ENCODE measurements at places on chromosomes 2 and 18.

DNA sequence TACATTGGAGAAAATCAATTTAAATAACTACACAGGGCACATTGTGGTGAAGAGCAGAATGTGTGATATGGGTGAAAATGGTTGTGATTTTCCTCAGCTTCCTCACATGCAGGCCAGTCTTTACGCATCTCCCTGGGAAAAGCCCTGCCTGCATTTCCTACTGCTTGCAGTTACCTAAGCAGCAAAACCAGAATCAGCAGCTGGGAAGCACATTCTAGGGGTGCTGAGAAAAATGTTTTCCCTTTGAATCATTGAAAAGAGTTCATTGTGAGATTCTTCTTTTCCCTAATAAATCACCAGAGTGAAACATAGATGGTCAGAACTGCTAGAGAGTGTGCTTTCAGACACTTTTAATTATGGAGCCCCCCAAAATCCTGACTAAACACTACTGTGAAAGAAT is 656.0 kb downstream of the TDRD15 start:
- ATAC-seq, result no peak

DNA sequence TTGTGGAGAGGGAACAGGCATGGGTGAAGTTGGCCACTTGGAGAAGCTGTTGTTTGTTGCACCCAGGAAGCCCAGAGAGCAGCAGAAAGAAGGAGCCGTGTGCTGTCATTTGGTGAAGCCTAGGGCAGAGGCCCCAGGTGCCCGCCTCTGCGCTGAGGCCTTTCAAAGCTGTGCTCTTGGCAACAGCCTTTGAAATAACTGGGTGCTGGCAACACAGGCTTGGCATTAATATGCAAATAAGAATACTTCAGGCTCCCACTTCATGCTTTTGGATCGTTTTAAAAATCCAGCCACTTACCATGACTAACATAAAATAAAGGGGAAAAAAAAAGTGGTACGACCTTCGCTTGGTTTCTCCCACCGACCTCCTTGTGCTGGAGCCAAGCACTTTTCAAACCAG is 41.1 kb downstream of the DHRS9 start:
- no peak for ATAC-seq

GRCh38 chr2:204897561-204897960 is 352.3 kb downstream of the PARD3B start:
- no peak for ATAC-seq

- ATAC-seq, result no peak
These were observed 1.2 kb downstream of the ZFP36L2 start for GRCh38 chr2:43225093-43225787.

- no peak for ATAC-seq
These were observed 206.2 kb downstream of the EXOC6B start for GRCh38 chr2:72619626-72620025.

DNA sequence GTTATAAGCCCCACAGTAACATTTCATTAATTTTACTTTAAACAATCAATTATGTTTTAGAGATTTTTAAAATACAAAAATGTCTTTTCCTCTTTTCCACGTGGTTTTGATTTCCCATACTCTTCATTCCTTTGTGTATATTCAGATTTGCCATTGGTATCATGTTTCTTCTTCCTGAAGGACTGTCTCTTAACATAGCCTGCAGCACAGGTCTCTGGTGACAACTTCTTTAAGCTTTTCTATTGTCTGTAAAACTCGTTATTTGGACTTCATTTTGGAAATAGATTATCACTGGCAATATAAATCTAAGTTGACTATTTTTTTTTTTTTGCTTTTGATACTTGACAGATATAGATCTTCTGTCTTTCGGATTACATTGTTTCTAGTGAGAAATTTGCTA is 115.2 kb upstream of the KLHL29 start:
- peak; percentile 81 for ATAC-seq

GRCh38 chr2:189829102-189829833 is 45.0 kb downstream of the PMS1 start:
- peak; percentile 24 for ATAC-seq

DNA sequence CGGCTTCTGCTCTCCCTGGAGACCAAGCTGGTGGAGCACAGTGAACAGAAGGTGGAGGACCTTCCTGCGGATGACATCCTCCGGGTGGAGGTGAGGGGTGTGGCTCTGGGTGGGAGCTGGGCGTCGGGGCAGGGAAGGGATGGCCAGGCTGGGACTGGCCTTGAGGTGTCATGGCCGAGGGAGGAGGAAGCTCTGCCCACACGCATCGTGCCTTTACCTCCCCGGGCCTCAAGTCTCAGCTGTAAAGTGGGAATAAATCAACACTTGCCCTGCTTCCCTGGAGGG is 98.2 kb downstream of the DYSF start:
- no peak for ATAC-seq

DNA sequence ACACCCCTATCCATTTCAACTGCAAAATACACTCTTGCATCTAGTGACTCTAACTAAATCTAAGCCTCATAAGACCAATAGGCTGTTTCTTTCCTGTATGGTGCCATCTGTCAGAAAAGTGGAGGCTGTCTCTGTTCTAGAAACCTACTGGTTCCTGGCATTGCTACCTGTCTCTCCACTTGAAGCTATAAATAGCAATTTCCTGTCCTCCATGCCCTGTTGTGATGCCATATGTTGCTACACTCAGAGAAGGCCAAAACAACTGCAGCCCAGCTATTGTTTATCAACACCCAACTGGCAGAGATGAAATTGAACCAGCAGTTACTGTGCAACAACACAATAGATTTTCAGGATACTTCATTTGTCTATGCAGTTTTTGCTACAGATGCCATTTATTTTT is 1355.1 kb upstream of the SLC39A10 start:
- no peak for ATAC-seq

DNA sequence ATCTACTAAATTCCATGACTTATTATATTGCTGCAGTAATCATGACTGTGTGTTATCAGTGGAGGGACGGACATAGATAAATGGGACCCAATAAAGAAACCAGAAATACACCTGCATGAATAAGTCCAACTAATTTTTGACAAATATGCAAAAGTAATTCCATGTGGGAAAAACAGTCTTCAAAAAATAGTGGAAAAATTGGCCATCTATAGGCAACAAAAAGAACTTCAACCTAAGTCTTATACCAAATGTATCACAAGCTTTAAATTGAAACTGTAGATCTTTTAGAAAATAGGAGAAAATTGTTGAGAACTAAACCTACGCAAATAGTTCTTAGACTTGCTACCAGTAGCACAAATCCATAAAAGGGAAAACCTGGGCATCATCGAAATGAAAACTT is 376.2 kb downstream of the NCKAP5 start:
- ATAC-seq, result no peak

- ATAC-seq, result peak; percentile 79
These were observed 93.7 kb upstream of the WDR75 start for GRCh38 chr2:189347540-189347939.

DNA sequence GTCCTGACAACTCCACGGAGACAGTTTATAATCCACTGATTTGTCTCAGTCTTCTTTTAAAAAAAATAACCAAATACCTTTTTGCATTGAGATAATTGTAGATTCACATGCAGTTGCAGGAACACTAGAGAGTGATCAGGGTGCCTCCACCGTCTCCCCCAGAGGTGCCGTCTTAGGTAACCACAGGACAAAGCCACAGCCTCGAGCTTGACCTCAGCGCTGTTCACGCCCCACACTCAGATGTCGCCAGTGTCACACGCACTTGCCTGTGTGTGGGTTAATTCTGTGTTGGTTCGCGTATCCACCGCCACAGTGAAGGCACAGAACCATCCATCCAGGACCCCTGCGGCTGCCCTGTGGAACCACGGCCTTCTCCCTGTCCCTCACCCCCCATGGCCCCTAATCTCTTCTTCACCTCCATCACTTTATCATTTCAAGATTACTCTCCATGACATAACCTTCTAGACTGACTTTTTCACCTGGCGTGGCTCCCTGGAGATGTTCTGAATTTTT is 295.0 kb upstream of the HDAC4 start:
- no peak for ATAC-seq

- ATAC-seq, result no peak
These were observed 65.6 kb upstream of the ZNF385B start for GRCh38 chr2:179927041-179927440.

DNA sequence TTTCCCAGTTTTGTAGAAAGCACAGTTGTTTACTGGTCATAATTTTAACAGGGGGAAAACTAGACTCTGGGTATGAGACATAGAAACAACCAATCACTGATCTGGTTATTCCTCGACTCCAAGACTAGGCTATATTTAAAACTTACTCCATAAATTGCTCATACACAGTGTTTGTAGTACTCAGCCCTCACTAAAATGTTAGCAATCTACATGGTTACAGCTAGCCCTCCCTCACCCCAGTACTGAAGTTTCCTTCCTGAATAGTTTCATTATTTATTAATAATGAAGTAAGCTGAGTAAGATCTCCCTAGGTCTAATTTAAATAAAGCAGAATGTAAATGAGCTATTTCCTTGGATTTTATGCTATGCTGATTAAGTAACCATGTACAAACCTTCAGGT is 275.1 kb downstream of the CDH20 start:
- ATAC-seq, result peak; percentile 41

DNA sequence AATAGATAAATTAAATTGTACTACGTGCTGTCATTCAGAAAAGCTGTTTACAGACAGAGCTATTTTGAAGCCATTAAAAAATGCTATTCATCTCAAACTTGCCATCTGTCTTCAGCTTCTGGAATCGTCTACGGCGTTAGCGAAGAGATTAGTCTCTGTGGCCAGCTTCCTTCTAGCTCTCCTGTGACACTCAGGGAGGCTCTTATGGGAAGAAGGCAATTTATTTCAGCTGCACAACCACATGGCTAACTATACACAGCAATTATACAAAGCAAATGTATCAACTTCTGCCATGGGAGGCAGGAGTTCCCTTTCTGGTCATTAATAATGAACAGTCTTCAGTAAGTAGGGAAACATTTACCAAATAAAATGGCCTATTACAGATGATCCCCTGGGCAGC is 6.3 kb downstream of the CTAGE1 start:
- no peak for ATAC-seq

DNA sequence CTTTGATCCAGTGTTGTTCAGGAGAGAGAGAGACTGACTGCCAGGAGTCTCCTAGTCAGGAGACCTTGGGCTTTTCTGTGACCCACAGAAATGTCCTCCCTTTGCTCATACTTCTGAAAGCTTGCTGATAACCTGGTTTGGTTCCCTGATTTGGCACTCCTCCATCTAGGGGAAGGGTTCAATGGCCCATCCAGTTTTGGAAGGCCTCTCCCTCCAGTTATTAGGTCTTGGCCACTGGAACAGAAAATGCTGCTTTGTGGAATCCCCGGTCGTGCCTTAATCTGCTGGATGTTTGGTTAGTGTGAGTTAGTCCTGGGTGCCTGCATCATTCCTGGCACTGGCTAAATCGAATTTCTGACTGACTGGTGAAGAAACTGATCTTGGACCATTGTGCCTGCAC is 35.7 kb downstream of the KDM3A start:
- no peak for ATAC-seq

- no peak for ATAC-seq
These were observed 248.7 kb downstream of the MEIS1 start for GRCh38 chr2:66683599-66683998.

GRCh38 chr2:241558532-241559322 is at the start of gene BOK:
Gene BOK, plus strand, starts transcription at chr2:241558745. Its CDS starts 739 bp downstream, at chr2:241559484.
- peak; percentile 20 for ATAC-seq

DNA sequence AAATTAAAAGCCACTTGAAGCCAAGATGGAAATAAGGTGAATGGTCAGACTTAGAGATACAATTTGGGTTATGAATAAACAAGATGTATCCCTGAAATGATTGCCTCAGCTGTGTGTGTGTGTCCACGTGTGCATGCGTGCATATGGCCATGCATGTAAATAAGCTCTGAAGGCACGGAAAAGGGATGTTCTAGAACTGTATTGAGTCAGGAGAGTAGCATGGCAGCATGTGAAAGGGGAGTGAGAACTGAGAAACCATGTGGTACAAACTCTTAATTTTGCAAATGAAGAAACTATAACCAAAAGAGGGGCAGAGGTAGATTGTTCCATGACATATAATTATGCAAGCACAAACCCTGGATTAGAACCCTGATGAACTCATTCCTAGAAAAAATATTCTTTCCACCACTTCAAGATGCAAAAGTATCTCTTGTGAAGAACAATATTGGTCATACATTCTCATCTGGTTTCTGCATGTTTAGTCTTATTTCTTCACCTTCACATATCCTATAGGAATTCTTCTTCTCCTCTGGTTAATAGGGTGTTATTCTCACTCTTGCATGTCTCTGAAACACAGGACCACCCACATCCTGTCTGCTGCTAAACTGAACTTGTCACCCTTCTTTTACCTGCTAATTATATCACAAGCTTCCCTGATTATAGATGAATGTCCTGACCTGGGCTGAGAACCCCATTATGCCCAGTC is 455.8 kb downstream of the SETBP1 start:
- no peak for ATAC-seq

- no peak for ATAC-seq
These were observed 43.2 kb downstream of the SCG2 start for GRCh38 chr2:223558970-223559369.

DNA sequence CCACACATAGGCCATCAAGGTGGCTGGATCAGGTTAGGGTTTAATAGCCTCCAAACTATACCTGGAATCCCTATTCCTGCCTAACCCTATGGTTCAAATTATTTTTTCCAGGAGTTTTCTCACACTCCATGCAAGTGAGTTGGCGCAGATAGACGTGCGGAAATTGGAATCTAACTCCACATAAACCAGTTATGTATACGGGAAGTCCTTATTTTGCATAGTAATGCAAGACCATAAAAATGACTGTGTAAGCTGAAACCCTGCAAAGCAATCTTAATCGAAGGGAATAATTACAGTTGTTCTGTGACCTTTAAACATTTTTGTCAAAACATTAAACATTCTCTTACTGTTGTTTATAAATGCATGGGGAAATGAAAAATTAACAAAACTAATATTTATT is 200.1 kb upstream of the SIX2 start:
- no peak for ATAC-seq

DNA sequence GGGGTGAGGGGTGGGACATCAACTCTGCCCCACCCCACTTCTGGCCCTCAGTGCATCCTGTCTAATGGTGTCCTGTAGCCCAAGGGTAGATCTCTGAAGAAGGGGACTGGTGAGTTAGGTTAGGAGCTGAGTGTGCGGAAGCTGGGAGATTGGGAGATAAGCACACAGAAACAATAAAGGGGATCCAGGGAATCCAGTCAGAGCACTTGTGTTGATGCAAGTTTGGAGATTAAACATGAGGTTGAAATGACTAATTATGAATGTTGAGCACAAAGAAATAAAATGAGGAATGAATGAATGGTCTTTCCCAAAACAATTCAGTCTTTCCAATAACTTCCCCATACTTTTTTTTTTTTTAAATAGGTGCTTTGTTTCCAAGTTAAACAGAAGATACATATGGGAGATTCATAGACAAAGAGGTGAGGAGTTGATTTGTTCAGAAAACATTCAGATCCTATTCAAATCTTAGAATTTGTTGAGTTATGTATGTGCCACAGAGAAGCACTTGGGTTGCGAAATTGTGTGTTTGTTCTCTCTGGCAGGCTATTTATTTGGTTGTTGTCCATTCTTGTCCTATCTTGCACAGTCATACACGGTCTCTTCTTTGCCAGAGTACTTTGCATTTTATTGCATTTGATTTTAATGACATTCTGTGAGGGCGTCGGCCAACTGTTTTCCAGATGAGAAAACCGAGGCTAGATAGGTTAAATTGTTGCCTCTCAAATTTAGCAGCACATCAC is 31.6 kb upstream of the NABP1 start:
- ATAC-seq, result no peak

All from SK-N-SH treated with all-trans-retinoic acid at 6 μM for 48 hours (cell line).